ENCODE measurements at places on chromosomes 4 and X.

DNA sequence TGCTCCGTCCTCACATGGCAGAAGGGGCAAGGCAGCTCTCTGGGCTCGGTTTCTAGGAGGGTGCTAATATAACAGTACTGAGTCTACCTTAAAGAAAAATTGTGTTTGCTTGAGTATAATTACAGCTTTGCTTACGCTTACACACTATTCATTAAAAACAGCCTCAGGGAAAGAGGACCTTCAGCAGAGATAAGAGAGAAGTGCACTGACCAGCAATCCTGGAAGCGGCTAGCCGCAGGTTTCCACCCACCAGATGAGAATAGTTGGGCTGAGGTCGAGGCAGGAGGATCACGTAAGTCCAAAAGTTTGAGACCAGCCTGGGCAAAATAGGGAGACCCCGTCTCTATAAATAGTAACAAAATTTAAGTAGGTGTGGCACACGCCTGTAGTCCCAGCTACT lies 15.2 kb upstream of the MRFAP1 start:
- no peak for DNase-seq

DNA sequence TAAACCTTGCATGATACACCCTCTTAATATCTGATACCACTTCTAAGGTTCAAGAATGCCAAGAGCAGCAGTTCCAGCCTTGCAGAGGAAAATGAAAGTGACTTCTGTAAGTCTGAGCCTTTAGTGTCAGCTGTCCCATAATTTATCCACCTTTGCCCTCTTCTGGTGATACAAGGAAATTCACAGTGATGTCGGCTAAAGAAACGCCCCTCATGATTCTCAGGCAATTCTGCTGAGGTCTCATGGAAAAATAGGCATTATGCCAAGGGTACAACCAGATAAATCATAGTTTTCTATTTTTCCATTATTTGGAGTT lies 172.2 kb upstream of the CXCL13 start:
- DNase-seq: no peak

- no peak for DNase-seq
Observed at GRCh38 chr4:67558493-67558892, at the start of gene STAP1. STAP1 (plus strand) TSS chr4:67558727; CDS start chr4:67558810, 83 bp downstream.

DNA sequence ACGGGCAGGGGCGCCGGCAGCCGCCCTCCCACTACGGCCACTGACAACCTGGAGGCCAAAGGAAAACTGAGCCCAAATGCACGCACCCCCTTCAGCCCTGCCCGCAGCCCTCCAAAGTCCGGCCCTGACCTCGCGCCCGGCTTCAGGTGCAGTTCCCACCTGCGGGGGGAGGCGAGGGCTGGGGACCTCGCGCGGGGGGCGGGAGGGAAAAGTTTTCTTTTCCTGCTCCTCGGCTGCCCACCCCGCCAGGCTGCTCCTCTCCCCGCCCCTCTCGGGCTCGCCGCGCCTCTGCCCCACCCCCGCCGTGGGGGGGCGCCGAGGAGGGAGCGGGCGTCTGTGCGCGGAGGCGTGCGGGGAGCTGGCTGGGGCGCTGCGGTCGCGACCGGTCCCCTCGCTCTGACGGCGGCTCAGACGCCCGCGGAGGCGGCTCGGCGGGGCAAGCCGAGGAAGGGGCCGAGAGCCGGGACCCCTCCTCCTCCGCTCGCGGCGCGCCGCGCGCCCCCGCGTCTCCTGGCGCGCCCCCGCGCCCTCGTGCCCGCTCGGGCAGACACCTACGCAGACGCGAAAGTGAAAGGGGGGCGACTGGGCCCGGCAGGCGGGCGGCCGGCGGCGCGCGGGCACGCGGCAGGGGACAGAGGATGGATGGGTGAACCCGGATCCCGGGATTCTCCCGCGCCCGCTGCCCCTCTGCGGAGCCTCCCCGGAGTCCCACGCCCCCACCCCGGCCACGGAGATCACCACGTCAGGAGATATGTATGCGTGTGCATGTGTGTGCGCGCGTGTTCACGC lies 3.1 kb upstream of the NR3C2 start:
- peak; percentile 60 for DNase-seq

GRCh38 chr4:2832309-2832980 lies 11.2 kb upstream of the ADD1 start:
- no peak for DNase-seq

GRCh38 chr4:70681704-70682103 lies 6.6 kb upstream of the UTP3 start:
- DNase-seq: no peak

DNA sequence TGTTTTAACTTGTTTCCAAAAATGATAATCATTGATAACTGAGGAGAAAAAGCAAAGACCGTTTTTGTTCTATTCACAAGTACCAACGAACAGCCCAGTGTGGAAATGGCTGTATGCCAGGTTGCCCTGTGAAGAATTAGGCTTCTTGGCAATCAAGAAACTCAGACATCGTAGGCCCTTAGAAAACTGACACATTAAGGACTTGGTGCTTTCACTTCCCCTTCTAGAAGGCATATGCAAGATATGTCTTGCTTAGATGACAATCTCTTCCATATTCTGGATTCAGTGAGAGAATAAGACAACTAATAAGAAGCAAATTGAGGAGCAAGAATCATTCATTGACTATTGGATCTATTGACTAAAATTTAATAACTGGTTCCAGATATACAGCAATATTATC lies 56.6 kb downstream of the ANAPC10 start:
- no peak for DNase-seq

- no peak for DNase-seq
Observed at GRCh38 chr4:112513971-112514646, 1.9 kb downstream of the NEUROG2 start.

DNA sequence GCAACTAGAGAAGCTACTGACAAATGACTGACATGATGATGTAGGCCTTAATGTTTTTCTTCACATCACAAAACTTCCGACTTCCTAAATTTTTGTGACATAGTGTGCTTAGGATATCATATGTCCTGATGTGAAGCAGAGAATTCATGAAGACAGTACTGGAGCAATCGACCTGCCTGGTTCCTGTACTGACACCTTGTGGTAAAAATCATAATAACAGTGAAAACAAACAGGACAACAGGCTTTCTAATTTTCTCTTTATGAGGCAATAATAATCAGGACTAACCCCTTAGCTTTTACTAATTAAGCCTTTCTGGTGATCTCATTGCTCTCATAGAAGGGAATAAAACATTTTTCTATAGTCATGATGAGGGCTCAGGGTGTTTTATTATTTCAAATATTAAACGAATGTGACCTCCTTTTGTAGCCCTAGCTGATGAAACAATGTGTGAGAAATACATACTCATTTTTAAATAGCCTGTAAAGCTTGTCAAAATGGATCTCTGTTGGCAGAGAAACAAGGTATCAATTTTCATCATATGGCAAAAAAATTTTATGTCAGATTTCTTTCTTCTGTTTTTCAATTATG lies 158.4 kb downstream of the TENT5D start:
- no peak for DNase-seq

DNA sequence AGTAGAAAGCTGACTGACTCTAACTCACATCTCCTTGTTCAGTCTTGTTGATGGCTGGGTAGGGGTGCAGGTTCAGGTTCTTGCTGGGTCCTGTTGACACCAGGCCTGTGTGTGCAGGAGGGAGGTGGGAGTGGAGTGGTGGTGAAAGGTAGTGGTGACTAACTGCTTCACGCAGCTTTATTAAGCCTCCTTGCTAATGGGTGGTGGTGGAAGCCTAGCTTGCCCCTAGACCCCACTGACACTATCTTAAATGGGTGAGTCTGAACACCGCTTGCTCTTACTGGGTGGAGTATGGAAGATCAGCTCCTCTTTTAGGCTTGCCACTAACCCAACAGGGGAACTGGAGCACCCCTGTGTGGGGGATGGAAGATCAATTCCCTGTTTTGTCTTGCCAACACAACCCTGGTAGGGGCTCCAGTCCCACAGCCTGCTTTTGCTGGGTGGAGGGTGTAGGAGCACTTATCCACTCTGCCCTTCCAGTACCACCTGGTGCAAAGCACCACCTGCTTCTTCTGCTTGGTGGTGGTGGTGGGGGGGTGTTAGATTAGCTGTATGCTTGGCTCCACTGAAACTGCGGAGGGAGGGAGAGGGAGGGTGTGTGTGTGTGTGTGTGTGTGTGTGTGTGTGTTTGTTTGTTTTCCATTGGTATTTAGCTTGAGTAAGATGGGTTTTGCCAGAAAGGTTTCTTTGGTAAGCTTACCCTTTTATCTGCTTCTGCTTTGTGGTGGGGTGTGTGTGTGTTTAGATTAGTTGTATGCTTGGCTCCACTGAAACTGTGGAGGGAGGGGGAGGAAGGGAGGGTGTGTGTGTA lies 25.6 kb downstream of the KDM6A start:
- no peak for DNase-seq

DNA sequence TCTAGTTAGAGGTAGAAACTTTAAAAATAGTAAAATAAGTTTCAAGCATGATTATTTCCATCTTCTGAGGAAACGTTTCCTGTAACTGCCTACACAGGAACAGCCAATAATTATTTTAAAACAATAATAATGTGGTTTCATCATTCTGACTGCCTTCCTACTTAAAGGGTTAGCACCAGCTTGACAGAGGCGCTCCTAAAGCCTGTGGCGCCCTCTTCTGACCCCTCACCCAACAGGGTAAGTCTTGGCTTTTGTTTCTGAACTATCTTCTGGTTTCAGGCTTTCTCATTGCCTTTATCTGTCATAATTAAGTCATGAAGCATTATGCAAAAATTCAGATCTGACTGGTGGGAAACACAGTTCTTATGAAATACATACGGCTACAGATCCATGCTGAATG lies 96.7 kb downstream of the ITM2A start:
- peak; percentile 61 for DNase-seq

DNA sequence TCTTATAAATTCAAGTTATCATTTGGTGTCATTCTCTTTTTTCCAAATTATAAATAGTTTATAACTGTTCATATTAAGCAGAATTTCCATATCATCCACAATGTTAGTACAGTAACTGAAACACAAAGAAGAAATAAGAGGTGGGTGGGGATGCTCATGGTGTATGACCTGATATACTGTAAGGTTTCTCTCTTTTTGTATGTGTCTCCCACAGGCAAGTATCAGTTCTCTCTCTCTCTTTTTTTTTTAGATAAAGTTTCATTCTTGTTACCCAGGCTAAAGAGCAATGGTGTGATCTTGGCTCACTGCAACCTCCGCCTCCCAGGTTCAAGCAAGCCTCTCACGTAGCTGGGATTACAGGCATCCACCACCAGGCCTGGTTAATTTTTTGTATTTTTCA lies 43.7 kb upstream of the UGT2A3 start:
- DNase-seq: no peak
